ENCODE measurements at places on chromosomes 7 and 10.

DNA sequence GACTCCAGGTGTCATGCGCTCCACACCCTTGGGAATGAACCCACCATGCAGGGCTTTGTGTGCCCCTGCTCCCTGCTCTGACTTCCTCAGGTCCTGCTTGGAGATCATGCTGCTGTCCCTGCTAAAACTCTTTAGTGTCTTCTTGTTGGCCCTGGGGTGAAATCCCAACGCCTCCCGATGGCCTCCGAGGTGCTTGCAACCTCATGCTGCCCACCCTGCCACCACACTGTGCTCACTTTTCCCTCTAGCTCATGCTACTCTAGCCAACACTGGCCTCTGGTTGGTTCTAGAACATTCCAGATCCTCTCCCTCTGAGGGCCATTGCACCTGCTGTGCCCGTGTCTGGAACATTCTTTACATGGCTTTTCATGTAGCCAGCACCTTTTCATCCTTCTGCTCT lies 227.7 kb downstream of the ADAM12 start:
- DNase-seq = no peak

DNA sequence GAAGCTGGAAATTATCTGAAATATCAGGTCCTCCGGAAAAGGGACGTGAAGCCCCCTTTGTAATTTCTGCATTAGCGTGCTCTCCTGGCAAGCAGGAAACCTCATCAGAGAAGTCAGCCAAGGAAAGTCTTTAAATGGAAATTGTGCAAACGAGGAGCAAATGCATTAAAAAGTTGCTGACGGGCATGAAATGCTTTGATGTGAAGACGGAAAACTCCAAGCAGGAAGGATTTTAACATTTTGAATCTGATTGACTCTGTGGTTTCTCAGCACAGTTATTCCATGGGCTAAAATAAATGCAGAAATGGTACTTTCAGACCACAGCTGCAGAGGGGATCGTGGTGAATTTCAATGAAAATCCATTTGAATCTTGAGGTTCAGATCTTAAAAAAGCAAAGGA lies 167.8 kb downstream of the AHR start:
- no peak for DNase-seq

DNA sequence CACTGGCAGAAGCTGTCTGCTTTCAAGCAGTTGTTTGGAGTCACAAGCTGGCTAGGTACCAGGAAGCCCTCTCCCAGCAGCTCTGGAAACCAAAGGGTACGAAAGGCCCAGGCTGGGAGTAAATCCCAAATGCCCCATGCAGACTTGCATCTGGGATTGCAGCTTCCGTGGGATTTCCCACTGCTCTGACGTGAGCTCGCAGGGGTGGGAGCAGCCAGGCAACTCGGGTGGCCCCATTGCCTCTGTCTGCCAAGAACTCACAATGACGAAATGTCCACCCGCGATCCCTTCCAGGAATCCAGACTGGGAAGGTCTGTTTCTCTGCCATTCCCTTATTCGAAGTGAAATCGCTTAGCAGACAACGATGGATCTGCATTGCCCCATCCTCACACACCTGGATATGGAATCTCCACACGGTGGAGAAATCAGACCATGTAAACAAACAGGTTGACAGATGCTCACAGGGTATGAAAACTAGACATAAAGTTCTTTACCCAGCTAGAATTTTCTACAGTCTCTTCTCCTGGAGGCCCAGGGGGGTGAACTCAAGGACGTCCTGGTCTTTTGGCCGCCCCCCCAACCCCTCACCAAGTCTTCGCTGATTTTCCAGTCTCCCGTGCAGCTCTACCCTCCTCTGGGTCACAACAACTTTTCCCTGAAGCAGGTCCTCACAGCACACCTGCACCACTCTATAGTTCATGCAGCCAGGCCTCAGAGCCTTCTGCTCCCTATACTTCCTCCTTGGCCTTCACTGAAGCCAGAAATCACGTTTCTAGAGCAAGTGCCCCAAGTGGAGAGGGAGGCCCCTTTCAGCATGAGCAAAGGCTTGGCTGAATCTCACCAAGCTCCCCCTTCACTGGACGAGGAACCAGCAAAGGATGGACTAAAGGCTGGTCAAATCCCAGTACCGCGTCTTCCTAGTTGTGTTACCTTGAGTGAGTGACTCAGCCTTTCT lies 20.0 kb downstream of the SH3PXD2A start:
- peak; percentile 73 for DNase-seq

DNA sequence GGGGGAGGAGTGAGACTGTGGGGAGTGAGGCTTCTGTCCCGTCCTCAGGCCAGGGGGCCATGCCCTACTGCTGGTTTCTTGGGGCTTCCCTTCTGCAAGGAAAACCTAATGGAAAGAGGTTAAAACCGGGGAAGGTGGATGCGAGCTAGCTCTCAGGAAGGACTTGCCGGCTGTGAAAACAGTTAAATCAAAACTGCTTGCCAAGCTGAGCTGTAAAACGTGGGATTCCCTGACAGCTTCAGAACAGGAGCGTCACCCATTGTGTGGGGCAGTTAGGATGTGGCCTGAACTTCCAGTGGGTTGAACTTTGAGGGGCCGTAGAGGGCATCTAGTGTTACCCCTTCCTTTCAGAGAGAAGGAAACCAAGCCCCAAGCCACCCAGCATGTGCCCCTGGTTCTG lies 13.1 kb downstream of the TSPAN15 start:
- DNase-seq = no peak

- no peak for DNase-seq
These were observed 5.8 kb upstream of the CYP3A7 start for GRCh38 chr7:99740573-99741440.

GRCh38 chr10:129966889-129967578 lies 3.0 kb upstream of the EBF3 start:
- DNase-seq = peak; percentile 56
